Mammary epithelial cell (primary cell): ENCODE measurements at places on chromosomes 5 and 9. TPM values are rescaled to one million over a fixed set of nuclear protein-coding genes. Genes with fewer than 3 reads are reported as not detected.

DNAH5 gene
- 1.1 and 2.1 TPM in 2 replicates for total RNA-seq

SLC4A9 gene
- 0.54 and 0.61 TPM in 2 replicates for total RNA-seq

GRCh38 chr9:120480707-120481106, 99.3 kb downstream of the CDK5RAP2 start:
- DNase-seq, result peak; percentile 26

DNA sequence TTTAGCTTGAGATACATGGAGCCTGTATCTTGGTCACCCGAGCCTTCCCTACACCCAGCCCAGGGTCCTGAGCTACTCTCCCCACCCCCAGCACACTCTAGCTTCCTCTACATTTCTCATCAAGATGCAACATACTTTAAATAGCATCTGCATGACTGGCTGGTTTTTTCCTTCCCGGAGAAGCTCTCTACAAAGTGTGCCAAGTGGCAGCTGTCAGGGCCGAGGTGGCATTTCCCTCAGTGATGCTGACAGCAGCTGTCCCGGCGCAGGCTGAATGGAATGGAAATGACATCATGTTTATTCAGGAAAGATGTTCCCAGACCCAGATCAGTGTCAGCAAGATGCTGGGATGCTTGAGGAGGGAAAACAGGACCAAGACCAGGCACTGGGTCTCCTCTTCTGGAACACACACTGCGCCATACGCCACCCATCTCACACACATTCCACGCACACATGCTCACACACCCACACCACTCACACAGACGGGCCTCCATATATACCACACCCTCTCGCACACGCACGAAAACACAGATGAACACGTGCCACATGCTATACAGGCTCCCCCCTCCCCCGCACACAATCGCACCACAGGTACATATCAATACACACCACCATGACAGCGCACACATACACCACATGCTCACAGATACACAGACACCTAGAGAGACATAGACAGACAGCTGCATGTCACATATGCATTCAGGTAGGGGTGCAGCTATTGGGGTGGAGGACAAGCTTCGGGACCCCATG, 67.8 kb downstream of the LHX2 start:
- no peak for DNase-seq

DNA sequence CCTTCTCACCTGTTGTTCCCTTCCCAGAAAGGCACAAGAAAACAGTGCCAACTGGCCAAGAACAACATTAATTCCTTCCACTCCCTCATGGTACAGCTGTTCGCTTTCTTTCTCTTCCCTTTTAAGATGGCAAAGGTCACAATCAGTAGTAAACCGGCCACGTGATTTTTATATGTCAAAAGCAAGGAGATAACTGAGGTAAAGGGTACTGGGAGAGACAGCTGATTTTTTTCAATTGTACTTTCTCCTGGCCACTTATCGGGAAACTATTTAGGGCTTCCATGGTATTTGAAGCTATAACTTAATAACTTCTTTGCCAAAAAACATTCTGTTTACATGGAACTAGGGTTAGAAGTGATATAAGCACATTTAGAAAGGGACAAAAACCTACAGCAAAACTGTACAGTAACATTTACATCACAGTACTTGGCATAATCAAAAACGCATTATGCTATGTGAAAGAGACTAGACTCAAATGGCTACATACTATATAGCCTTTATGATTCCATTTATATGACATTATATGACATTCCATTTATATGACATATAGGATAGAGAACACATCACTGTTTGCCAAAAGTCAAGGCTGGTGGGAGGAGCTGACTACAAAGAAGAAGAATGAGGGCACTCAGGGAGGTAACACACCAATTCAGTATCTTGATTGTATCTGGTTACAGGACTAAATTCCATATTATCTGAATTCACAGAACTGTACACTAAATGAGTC, 24.8 kb downstream of the PLPP1 start:
- no peak for DNase-seq

- peak; percentile 78 for DNase-seq
These were observed 57.3 kb upstream of the CPLX2 start for GRCh38 chr5:175813943-175814630.
